Fibroblast of the aortic adventitia (primary cell): ENCODE measurements at places on chromosomes 1 and 21.

GRCh38 chr1:225762002-225762441 lies 15.6 kb upstream of the SRP9 start:
- DNase-seq, result no peak

GRCh38 chr1:209387969-209388329 lies 195.6 kb upstream of the CAMK1G start:
- DNase-seq, result peak; percentile 51

DNA sequence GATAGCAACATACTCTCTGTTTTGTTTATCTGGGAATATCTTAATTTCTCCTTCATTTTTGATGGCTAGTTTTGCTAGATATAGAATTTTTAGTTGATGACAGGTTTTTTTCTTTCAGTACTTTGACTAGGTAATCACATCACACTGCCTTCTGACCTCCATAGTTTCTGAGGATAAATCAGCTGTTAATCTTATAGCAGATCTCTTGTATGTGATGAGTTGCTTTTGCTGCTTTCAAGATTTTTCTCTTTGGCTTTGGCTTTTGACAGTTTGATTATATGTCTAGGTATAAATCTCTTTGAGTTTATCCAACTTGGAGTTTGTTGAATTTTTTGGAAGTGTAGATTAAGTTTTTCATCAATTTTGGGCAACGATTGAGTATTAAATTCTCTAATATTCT lies 142.6 kb downstream of the ZNF644 start:
- peak; percentile 5 for DNase-seq

- no peak for DNase-seq
Measured at GRCh38 chr1:3507636-3508275, 53.3 kb downstream of the ARHGEF16 start.

- no peak for DNase-seq
Measured at GRCh38 chr1:160640359-160641123, 6.3 kb downstream of the SLAMF1 start.

- no peak for DNase-seq
Measured at GRCh38 chr1:229838204-229838603, 212.2 kb downstream of the URB2 start.

GRCh38 chr1:171798311-171798710 lies 16.9 kb downstream of the METTL13 start:
- no peak for DNase-seq

DNA sequence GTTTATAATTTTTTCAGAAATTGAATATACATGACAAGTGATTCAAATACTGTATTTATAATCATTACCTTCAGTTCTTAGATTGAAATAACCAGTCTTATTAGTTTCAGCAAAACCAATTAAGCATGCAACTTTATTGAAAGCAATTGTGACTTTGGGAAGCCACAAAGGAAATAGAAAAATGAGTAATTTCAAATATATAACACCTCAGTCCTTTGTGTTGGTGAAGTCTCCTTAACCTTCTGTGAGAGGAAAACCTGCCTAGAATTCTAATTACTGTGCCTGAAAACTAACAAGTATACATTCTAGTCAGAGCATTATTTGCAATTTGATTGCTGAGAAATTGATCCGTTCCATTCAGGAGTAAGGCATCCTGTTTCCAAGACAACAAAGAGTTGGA lies 95.8 kb downstream of the S1PR1 start:
- DNase-seq, result no peak

- no peak for DNase-seq
Measured at GRCh38 chr1:241225741-241226140, 131.3 kb downstream of the RGS7 start.

- DNase-seq, result peak; percentile 26
Measured at GRCh38 chr21:39073063-39073462, 110.2 kb downstream of the PSMG1 start.

GRCh38 chr1:9827558-9828185 lies 3.9 kb upstream of the CLSTN1 start:
- no peak for DNase-seq

GRCh38 chr1:245520611-245521010 lies 365.8 kb downstream of the KIF26B start:
- DNase-seq, result no peak

- DNase-seq, result no peak
Measured at GRCh38 chr21:42405064-42406013, 1.6 kb downstream of the UBASH3A start.

DNA sequence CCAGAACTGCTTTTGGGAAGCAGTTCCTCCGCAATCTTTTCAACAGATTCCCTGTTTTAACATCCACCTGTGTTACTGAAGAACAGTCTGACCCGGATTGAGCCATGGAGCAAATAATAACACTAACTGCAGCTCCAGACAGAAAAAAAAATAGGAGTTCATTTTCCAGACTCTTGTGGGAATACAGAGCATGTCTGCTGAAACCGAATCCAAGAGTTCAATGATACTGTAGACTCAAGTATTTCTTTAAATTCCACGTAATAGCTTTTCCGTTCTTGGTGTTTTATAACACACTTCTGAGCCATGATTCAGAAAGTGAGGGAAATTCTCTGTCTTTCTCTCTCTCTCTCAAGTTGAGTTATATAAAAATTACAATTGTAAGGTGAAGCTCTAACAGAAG lies 60.6 kb downstream of the DDAH1 start:
- peak; percentile 63 for DNase-seq

DNA sequence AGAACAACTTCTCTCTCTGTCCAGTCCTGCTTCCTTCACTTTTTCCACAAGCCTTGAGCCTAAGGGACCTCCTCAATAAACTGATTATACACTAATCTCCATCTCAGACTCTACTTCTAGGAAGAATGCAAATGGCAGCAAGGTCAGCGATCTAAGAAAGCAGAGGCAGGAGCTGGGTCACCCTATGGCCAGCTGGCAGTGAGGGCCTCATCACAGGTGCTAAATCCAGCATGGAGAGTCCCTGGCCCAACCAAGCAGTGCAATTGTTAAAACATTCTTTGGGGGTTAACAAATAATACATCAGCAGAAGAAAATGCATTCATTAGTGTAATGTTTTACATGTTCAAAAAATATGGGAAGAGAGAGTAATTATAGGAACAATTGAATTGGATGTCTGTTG lies 416.0 kb downstream of the SIPA1L2 start:
- no peak for DNase-seq

- DNase-seq, result no peak
Measured at GRCh38 chr1:87030740-87031690, 116.6 kb downstream of the HS2ST1 start.

DNA sequence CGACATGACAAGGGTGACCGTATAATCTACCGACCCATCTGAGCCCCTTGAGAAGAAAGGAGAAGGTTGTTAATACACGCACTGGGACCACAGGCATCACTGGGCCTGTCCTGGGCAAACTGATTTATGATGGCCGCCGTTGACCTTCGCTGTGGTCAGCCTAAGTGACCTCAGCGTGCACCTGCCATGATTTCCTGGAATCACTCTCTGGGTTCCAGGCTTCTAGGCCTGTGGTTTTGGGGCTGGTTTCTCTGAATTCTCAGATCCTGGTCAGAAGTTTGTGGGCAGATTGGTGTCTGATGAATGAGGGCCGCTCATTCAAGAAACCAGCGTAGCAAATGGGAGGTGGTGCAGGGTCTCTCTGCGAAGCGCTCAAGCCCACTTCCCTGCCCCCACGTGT lies 64.0 kb downstream of the SIK1 start:
- DNase-seq, result no peak

DNA sequence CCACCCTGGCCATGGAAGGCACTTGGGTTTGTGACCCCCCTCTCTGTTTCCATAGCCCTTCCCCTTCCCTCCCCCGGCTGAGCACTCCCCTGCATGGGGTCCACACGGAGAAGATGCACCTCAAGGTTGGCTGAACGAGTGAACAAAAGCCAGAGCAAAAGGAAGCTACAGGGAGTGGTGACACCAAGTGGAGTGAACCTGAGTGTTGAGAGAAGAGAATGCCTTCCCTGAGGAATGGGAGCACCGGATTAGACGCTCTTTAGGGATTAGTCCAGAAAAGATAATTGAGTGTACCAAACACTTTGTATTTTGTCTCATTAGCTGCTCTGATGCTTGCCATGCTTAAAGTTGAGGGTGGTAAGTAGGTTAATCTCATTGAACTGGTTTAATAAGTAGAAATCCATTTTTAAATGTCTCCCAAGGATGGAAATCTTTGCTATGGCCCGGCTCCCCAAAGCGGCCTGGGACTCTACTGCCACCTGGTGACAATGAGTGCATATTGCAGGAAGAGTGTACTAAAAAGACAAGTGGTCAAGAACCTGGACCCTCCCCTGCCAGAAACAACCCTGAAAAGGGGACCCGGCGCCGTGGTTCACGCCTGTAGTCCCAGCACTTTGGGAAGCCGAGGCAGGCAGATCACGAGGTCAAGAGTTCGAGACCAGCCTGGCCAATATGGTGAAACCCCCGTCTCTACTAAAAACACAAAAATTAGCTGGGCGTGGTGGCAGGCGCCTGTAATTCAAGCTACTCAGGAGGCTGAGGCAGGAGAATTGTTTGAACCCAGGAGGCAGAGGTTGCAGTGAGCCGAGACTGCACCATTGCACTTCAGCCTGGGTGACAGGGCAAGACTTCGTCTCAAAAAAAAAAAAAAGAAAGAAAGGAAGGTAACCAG lies 150.6 kb upstream of the ZC3H12A start:
- DNase-seq, result peak; percentile 2

DNA sequence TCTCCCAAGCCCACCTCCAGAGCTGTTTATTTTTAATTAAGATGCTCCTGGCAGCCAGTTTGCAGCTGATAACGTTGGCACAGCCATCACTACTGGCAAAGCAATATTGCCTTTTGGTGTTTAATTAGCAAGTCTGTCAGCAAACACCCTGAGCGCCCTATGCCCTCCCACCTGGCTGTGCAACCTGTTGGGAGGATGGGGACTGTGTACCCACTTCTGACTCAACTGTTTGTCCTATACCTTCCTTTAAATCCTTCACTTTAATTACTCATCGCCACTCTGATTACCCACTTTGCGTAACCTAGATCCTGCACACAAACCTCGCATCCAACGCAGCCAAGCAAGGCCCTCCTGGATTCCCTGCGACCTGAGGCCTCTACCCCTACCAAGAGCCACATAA lies 67.1 kb downstream of the BCAR3 start:
- no peak for DNase-seq

GRCh38 chr1:201585901-201586300 lies 47.0 kb downstream of the NAV1 start:
- DNase-seq, result peak; percentile 58

- DNase-seq, result peak; percentile 39
Measured at GRCh38 chr1:77218477-77219165, 609 bp downstream of the PIGK start.

- peak; percentile 23 for DNase-seq
Measured at GRCh38 chr1:244028701-244029100, 22.4 kb upstream of the ZBTB18 start.

DNA sequence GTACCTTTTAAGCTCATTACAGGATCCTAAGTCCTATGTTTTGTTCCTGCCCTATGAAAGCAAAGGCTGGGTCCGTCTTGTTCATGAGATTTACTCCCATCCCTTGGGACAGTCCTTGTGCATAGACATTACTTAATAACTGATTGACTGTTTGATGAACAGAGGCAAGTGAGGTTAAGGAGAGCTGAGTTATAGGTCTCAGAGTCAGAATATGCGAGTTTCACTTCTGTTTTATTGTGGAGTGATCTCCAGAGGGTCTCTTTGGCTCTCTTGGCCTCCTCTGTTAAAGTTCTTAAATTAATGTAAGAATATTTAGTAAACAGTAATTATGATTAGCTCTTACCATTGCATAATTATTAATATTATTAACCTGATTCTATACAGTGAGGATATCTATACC lies 52.6 kb downstream of the BRINP2 start:
- DNase-seq, result no peak

GRCh38 chr21:41956926-41957729 lies 3.3 kb upstream of the C2CD2 start:
- peak; percentile 64 for DNase-seq

DNA sequence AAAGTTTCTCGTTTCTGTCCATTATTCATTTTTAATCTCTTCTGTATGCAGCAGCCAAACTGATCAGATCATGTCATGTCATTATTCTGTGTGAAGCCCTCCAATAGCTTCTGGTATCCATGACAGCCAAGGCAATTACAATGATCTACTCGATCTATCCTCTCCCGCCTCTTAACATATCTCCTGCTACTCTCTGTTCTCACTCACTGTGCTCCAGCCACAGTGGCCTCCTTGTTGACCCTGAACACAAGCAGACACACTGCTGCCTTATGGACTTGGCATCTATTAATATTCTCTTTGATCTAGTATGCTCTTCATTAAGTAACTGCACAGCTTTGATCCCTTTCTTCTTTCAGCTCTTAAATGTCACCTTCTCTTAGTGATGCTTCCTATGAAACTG lies 59.5 kb downstream of the TPR start:
- no peak for DNase-seq

- DNase-seq, result no peak
Measured at GRCh38 chr1:224980181-224980580, 50.7 kb downstream of the DNAH14 start.

DNA sequence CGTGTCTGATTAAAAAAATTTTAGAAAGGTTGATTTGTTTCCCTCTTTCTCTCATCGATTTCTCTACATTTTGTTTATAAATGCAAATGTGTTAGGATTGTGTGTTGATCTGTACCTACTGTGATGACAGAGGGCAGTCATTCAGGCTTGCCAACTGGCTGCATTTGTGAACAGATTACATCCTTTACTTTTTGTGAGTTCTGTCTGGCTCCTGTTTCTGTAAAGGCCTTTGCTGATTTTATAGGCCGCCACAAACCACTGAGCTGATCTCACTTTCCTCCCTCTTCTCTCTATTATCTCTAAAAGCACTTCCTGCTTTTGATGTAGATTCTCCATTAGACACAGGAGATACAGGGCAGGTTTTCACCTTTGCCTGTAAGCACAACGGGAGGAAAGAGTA lies 106.8 kb downstream of the ESRRG start:
- DNase-seq, result no peak
